ENCODE measurements at places on chromosomes 11 and 22.

DNA sequence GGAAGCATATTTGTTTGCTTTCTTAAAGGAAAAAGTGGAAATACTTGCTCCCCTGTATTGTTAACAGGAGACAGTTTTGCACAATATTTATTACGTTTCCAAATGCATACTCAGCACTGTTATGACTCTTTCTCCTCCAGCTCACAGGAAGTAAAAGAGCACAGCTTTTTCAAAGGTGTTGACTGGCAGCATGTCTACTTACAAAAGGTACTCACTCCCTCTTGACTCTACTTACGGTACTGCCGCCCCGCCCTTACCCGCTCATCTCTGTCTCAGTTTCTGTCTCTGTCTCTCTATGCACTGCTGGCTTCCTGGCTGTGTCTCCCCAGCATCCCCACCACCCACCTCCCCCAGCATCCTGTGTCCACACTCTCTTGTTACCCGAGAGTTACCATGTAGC, 32.2 kb upstream of the MYO18B start:
- no peak for DNase-seq

GRCh38 chr11:4068962-4069361, 25.6 kb upstream of the RRM1 start:
- no peak for DNase-seq

- DNase-seq, result no peak
Measured at GRCh38 chr11:40403321-40403720, 1056.1 kb downstream of the LRRC4C start.

DNA sequence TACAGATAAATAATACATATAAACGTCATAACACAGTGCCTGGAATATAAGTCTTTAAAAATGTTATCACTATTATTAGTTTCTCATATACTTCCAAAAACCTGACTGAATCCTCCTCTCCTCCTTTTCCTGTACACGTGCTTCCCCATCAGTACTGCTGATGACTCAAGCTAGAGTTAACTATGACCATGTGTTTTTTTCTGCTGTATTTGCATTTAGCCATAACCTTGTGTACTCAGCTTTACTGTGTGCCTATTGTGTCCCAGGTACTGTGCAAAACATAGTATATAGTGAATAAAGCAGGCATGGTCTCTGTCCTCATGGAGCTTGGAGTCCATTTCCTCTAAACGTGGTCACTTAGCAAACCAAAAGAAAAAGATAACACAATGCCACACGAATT, 56.5 kb upstream of the ARHGAP32 start:
- DNase-seq, result no peak

- peak; percentile 41 for DNase-seq
Measured at GRCh38 chr11:117230999-117231841, 653 bp downstream of the PCSK7 start.

DNA sequence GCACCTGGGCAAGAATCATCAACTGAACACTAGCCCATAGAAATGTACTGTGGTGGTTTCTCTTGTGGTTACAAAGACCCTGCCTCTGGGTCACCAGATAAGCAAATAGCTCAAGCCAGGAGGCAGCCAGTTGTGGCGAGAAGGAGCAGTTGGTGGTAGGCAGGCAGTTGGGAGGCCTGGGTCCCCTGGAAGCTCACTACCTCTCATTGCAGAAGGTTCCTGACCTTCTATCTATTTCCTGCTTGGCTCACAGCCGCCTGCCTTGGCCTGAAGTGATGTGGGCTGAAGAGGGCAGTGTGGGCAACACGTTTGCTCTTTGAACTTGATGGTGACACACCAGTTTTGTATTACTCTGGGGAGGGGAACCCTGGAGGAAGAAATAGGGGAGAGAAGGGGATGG, 34.7 kb downstream of the NECTIN1 start:
- DNase-seq, result no peak

DNA sequence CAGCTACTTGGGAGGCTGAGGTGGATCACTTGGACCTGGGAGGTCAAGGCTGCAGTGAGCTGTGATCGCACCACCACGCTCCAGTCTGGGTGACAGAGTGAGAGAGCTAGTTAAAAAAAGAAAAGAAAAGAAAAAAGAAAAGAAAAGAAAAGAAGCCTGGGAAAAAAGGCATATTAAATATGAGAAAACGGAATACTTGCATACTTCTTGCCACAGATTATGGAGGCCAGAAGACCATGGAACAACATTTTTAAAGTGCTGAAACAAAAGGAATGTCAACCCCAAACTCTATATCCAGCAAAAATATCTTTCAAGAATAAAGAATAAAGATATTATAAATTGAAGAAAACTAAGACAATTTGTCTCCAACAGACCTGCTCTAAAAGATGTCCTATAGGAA, 191.9 kb downstream of the EFCAB6 start:
- DNase-seq, result no peak

DNA sequence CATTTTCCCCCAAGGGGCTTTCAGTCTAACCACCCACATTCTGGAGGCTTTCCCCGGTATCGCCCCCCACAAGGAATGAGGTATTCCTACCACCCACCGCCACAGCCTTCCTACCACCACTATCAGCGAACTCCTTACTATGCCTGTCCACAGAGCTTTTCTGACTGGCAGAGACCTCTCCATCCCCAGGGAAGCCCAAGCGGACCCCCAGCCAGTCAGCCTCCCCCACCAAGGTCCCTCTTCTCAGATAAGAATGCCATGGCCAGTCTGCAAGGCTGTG, 14.6 kb upstream of the SLC25A18 start:
- DNase-seq, result no peak
